ENCODE measurements at places on chromosomes 2 and 18.

GRCh38 chr2:217746808-217747207, 256.0 kb downstream of the TNS1 start:
- DNase-seq, result no peak

DNA sequence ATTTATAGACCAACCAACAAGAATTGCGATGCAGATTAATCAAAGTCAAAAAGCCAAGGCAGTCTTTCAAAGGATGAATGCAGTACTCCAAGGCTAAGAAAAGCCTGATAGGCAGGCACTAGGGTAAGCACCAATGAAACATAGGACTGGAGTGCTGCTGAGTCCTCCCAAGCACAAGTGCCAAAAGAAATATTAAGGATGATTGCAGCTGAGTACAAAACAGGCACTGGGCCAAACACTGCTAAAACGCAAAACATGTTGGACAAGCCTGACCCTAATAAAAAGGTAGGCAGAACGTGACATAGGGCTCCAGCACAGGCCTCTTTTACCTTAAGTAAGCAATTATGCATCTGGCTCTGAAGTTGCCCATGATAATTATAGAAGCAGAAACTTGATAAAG, 160.1 kb upstream of the LRP1B start:
- DNase-seq, result no peak

GRCh38 chr2:134976074-134976702, 57.6 kb downstream of the CCNT2 start:
- no peak for DNase-seq

GRCh38 chr18:24065906-24066305, 51.4 kb downstream of the TTC39C start:
- no peak for DNase-seq

DNA sequence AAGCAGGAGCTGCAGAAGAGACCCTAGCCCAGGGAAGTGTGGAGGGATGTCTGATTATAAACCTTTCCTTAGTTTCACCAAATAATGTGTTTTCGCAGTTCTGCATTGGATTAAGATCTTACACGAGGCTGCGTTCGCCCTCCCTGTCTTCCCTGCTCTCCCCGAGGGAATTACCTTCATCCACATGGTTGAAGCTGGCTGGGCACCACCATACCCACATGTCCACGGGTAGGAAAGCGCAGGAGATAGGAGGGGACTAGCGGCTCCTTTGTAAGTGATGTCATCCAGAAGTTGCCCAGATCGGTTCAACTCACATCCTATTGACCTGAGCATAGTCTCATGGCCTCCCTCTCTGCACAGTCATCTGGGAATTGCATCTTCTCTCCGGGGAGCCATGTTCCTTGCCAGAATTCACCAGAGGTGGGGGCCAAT, 1.1 kb downstream of the TTL start:
- no peak for DNase-seq

DNA sequence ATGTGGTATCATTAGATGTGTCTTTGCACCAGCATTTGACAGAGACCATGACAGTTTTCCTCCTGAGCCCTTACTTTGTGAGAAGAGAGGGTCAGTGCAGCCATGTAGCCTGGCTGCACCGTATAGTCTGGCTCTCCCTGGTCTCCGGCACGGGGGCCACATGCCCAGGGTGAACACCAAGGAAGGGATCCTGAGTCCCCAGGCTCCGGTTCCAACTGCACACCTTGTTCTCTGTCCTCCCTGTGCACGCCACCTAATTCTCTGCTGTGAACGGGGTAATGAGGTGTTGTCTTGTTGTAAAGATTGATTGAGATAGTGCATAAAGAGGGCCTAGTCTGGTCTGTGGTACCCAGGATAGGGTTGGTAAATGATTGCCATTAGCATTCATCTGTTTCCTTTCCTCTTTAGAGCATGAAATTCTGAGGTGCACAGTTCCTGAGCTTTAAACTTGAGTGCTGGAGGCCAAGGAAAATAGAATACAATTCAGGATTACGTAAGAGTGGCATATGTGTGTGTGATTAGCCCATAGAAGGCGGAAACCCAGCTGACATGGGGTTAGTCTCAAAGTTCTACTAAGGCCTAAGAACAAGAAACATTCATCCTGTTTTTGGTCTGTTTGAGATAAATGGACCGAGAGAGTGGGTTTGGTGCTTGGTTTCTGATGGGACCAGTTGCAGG, 55.5 kb downstream of the NCK2 start:
- DNase-seq, result no peak

GRCh38 chr2:23636426-23636825, 251.4 kb downstream of the KLHL29 start:
- DNase-seq, result no peak

DNA sequence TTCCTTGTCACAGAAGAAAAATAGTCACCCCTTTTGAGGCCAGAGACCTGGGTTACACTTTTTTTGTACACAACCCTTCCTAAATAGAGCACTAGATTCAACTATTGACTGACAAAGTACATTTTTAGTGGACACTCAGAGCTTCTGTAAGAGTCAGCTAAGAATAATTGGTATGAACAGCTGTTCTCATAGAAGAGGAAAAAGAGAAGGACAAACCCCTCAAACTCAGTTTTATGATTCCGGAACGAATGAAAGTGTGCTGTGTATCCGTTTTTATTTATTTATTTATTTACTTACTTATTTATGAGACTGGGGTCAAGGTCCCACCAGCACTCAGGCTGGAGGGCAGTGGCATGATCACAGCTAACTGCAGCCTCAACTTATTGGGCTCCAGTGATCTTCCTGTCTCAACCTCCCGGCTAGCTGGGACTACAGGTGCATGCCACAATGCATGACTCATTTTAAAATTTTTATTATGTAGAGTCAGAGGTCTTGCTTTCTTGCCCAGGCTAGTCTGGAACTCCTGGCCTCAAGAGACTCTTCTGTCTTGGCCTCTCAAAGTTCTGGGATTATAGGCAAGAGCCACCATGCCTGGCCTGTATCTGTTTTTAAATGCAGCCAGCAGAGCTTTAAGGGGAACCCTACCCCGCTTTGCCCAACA, 36.0 kb upstream of the FZD5 start:
- DNase-seq, result no peak

GRCh38 chr2:190529486-190530247, 4.9 kb downstream of the NEMP2 start:
- DNase-seq, result no peak
